ENCODE measurements at places on chromosomes 11 and 22.

DNA sequence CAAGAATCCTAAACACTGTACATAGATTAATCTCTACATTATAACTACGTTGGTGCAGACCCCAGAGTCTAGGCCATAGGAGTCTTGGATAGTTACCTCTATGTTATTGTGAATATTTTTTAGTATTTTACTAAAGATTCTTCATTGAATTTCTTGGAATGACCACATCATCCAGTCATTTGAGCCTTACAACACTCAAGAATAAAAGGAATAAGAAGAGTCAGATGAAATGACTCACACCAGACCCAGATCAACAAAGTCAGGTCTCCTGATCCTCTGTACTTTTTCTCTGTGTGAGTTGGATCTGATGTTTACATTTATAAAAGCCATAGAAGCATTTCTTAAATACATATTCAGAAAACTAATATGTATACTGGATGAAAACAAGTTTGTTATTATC, 179.2 kb upstream of the ARHGAP20 start:
- no peak for DNase-seq

DNA sequence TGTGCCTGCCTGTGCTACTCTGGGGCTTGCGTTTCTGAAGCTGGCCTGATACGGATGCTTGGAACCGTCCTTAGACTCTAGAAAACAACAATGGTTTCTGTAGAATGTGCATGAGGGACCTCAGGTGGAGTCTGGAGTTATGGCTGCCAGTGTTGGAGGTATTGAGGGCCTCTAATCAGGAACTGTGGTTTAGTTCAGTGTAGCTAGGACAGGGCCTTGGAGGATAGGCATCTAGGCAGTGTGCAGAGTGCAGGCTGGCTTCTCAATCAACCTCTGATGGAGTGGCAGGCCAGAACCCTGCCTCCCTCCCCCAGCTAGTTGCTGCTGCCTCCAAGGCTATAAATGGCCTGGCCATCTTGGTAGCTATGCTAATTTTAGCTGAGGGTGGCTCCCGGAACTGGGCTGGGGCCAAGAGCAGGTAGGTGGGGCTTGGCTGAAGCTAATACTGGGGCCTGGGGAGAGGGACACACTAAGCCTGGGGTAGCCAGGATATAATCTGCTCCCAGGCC, 4.0 kb downstream of the STIM1 start:
- no peak for DNase-seq

DNA sequence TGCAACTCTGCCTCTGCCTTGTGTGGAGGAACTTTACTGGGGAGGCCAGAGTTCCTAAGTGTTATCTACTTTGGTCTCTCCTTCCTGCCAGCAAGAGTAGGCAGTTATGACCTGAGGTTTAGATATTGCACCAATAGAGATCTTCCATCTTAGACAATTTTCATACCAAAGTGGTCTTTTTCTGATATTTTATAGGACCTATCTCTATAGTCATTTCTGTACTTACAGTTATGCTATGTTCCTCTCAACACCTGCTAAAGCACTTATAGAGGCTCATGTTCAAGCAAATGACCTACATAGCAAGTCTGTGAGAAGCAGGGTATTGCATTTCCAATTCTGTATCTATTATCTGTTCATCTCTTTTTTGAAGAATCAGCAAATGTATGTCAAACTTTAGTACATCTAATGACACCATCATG, 80.8 kb downstream of the HORMAD2 start:
- no peak for DNase-seq

GRCh38 chr11:2777871-2778629, 78.3 kb upstream of the KCNQ1OT1 start:
- peak; percentile 4 for DNase-seq

GRCh38 chr11:119339589-119340334, 921 bp downstream of the C1QTNF5 start:
- DNase-seq: no peak

- peak; percentile 19 for DNase-seq
Observed at GRCh38 chr22:44782363-44782963, 30.1 kb downstream of the ARHGAP8 start.

DNA sequence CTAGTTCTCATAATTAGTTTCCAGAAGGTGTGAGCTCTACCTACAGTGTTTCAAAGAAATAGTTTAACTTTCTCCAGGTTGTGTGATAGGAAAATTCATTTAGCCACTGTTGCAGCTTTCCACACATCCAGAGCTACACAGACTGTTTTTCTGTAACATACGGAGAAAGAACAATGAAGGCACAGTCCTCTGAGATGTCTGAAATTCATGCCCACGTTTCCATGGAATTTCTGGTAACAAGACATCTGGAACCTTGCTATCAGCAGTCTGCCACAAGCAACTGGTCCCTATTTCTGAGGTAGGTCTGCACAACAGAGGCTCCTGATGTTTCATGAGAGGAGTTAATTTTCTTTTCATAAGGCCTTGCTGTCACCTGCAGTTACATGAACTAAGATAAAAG, 273.3 kb upstream of the C11orf87 start:
- DNase-seq: no peak

DNA sequence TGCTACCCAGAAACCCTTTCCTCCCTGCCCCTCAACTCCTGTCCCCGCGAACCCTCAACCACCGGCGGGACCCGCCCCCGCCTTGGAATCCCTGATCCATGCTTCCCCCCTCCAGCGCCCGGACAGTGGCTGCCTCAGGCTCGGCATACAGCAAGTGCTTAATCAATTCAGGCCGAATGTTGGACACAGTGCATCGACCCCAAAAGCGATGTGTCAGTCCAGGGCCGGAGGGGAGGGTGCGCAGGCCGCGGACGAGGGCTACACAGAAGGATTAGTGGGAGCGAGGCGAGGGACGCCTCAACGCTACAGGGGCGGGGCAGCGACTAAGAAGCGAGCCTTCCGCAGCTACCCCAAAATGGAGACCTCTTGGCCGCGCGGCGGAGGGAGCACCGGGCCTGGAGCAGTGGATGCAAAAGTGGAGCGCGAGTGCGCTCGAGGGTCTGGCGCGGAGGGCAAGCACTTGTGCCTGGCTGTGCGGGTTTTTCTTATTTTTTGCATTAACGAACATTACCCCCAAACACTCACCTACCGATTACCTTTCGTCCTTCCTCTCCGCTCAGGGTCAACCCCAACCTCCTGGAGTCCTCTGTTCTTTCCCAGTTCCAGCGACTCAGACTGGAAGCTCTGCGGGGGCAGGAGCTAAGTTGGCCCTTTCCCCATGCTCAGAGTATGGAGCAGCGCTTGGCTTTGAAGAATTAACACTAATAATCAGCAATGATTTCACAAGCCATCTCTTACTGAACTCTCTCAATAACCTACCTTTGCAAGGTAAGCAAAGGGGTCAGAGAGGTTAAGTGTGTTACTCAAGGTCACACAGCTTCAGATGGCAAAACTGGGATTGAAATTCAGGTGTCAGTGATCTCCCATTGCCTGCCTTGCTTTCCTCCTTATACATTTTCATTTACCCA, 30.0 kb upstream of the WNT11 start:
- DNase-seq: peak; percentile 50

DNA sequence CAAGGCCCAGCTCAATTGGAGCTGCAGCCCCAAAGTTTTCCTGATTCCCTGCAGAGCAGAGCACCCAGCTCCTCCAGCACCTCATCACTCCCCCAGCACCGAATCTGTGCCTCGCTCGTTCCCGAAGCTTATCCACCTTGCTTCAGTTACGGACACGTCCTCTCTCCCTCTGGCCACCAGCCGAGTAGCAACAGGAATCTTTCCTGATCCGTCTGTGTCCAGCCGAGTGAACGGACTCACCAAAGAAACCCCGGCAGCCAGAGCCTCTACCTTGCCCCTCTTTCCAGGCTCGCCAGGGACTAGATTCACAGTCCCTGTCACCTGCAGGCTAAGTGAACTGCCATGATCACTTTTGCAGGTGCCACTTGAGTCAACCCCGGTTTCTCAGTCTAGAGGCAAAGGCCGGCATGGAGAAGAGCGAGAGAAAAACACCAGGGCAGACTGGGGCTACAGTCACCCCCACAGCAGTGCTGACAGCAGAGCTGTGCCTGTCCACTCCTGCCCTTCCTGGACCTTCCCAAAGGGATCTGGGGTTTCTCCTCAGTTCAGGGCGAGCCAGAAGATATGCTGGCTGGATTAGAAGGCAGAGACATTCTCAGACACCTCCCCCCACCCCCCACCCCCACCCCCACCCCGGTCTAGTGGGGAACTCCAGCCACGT, 32.3 kb downstream of the BID start:
- DNase-seq: no peak

DNA sequence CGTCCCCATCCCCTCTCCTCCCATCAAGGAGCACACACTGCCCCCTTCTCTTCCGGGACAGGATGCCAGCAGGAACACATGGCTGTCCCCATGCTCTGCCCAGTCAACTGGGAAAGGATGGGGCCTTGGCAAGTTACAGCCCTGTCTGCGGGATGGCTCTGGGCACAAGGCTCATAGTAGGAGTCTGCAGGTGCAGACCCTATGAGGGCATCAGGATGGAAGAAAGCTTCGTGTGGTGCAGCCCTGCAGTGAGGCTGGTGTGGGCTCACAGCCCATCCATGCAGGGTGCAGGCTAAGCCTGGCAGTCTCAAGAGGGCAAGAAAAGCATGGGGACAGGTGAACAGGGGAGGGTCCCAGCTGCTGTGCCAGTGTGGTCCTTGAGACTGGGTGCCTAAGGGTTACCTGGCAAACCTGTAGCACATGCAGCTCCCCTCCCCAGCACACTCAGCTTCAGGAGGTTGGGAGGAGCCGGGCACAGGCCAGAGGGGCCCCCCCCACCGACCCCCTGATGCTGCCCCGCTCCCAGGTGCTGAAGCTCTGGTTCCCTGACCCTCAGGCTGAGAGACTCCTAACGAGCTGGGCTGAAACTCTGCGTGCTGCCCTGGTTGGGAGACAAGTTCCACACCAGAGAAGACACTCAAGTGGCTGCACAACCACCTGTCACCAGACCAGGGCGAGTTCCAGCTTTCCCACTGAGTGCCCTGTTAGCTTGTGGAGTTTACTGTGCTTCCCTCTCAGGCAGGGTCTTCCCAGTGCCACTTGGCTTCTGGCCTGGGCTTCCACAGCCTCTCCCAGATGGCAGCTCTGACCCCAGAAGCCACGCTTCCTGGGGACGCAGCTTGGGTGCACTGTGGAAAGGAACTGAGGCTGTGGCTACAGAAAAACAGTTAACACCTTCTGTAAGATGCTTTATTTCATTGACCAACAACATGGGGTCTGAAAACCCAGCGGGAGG, 3.3 kb upstream of the SCARF2 start:
- DNase-seq: no peak

DNA sequence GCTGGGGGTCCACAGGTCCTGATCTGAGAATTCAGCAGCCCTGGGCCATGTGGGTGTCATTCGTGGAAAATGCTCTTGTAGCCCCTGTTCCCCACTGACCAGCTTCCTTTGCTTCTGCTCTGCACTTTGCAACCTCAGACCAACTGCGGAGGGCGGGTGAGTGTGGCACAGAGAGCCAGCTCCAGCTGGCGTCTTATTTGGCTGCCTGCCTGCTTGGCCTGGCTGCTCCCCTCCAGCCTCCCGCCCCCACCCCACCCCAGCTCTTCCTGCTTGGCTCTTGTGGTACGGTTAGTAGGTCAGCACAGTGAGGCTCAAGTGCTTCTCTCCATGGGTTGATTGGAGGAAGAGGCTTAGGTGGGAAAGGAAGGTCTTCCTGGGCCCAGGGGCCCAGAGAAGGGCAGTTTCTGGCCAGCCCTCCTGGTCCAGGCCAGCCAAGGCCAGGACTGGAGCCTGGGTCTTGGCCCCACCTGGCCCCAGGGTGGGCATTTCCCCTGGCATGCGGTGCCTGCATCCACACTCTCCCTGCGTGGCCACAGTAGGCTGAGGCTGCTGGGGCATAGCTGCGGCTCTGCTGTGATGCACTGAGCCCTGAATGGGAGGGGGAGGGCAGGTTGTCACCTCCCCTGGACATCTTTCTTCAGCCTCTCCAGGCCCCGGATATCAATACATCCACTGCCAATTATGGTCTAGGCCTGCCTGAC, 26.5 kb downstream of the MYO7A start:
- no peak for DNase-seq

DNA sequence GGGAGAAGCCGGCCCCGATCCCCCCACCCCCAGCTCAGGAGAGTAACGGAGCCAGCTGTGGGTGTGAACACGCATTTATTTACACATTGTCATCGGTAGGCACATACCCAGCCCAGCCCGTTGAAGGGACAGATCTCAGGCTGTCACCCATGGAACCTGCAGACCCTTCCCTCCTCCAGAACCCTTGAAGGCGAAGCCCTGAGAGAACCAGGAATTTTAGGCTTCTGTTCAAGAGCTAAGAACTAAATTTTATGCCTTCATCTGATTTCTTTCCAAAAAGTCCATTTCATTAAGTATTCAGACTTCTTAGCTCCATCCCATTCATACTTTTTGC, 379 bp upstream of the BRMS1 start:
- no peak for DNase-seq

- no peak for DNase-seq
Observed at GRCh38 chr11:119085437-119085847, 761 bp downstream of the HMBS start.

DNA sequence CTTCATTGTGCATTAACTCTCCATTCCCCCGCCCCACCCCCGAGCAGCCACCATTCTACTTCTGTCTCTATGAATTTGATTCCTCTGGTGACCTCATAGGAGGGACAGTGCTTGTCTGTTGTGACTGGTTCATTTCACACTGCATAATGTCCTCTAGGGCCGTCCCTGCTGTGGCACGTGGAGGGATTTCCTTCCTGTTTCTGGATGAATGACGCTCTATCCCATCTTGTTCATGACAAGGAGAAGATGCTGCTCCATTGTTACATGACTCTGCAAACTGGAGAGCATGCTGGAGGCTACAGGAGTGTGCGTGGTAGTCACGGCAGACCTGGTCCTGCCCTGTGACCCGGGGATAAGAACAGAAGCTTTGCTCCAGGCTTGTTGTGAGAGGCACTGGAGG, 61.3 kb downstream of the RTL6 start:
- DNase-seq: no peak
